ENCODE measurements at places on chromosomes 7 and 10.

GRCh38 chr10:100043796-100044195 is 34.0 kb upstream of the DNMBP start:
- DNase-seq = no peak

DNA sequence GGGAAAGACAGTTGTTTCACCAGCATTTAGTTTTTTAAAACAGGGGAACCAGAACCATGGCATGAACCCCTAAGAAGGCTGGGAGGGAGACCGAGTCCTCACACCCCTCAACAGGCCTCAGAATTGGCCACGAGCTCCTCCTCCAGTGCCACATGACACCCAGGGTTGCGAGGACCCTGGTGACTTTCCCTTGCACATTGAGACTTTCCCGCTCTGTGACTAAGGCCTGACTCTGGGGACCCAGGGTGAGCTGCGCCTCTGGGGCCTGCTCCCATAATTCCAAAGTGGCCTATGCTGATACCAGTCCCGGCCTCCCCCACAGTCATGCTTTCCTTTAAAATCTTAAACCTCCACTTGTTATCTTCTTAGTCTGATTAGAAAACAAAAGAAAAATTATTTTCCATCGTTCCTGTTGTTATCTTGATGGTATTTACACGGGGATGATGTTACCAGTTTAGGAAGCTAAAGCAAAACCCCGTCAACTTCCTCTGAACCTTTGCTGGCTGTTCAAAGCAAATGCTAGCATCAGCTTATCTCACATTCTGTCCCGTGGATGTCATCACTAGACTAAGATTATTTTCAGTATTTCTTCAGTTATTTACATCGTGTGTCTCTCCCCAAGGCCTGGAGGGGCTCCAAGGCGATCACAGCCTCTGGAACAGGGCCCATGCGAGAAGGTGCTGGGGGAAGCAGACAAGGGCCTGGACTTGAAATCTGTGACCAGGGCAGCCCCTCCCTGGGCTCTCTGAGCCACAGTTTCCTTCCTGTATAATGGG is 42.1 kb downstream of the FAM53B start:
- no peak for DNase-seq

DNA sequence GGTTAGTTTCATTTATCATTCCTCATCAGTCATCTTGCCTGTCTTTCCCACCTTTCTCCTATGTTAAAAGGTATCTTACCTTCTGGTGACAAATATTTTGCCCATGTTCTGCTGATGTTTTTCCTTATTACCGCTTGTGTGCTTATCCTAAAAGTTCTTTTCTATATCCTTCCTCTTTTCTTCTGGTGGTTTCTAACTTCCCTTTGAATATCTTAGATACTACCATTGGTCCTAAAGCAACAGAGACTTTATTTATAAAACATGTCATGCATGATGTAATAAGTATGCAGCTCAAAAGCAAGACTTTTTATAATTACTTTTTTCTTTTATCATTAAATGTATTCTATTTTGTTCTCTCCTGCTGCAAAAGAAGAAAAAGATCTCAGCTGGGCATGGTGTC is 24.8 kb downstream of the TBC1D12 start:
- DNase-seq = no peak

DNA sequence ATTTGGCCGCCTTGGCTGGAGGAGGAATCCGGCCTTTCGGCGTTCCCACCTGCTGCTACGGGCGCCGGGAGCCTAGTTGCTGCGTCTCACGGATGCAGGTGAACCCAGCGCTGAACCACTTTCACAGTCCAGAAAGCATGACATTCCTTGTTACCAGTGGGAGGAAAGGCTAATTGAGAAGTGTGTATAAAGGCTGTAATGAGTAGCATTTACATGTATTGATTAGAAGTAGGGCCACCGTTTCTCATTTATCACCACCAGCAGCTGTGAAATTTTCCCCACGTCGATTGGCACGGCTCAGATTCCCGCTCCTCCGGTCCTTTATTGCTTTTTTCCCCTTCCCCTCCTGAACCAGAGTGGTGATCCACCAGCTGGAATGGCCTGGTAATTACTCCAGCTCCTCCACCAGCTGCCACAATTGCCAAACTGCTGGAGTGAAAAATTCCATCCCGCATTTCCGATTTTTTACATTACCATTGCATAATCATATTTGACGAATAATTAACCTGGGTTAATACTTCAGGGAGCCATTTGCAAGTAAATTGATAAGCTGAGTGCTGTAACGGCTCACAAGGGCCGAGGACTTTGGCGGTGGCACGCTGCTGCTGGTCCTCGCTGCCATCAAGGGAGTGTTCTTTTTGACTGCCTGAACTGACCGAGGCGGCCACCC is 153.3 kb downstream of the POU6F2 start:
- DNase-seq = no peak

- DNase-seq = no peak
These were observed 347.3 kb downstream of the ARL4A start for GRCh38 chr7:13034693-13035092.

- DNase-seq = no peak
These were observed 108.9 kb upstream of the LYZL2 start for GRCh38 chr10:30738416-30738815.

GRCh38 chr7:101365956-101366355 is 3.3 kb downstream of the COL26A1 start:
- no peak for DNase-seq

GRCh38 chr7:81007051-81007450 is 88.2 kb upstream of the SEMA3C start:
- no peak for DNase-seq

GRCh38 chr7:83410989-83411591 is 237.8 kb downstream of the SEMA3E start:
- DNase-seq = no peak

GRCh38 chr7:82390936-82391335 is 52.6 kb downstream of the CACNA2D1 start:
- DNase-seq = no peak

- no peak for DNase-seq
These were observed 7.8 kb downstream of the NPS start for GRCh38 chr10:127556916-127557315.

GRCh38 chr10:34171957-34172527 is 643.1 kb downstream of the PARD3 start:
- no peak for DNase-seq

GRCh38 chr10:130553826-130554225 is 417.6 kb downstream of the GLRX3 start:
- no peak for DNase-seq

DNA sequence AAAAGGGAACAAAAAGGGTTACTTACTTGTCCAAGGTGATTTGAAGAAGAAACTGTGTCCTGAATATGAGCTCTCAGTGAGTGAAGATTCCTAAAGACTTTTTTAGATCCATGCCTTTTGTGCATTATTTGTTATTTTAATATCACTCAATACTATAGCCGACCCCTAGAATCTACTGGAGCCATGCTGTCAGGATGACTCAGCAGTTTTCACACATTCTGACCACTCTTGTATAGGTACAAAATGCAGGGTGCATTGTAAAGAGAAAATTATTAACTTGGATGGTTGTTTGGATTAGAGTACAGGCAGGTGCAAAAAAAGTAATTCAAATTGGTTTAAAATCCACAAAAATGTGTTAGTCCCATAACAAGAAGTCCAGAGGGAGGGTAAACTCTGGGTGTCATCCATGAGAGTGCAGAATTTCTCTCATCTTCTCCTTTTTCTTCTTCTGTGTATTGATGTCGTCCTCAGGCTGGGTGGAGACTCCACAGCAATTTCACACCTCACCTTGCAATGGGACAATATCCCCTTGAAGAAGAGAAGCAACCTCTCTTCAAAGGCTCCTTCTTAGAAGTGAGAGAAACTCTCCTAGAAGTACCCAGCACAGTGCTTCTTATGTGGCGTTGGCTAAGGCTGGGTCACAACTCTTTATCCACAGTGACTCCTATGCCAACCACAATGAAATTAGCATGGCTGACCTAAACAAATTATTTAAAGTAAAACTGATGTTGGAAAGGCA is 75.6 kb downstream of the AKR1C4 start:
- no peak for DNase-seq

GRCh38 chr7:138898802-138899201 is 82.4 kb downstream of the KIAA1549 start:
- no peak for DNase-seq

GRCh38 chr7:130921391-130922180 is 187.6 kb upstream of the KLF14 start:
- no peak for DNase-seq

DNA sequence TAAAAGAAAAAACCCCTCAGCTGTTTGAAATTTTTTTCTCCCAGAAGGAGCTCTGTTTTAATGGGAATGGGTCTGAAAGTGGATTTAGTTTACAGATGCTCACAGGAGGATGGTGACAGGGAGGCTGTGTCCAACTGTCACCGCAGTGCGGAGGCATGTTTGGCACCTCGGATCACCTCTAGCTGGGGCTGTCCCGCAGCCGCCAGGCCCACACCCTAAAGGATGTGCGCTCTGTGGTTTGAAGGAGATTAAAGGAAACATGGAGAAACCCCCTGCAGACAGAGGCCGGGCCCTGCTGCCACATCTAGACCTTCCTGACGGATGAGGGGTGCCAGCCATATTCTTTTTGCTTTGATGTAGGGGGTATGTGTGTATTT is 160.6 kb downstream of the DNAJB6 start:
- DNase-seq = no peak

DNA sequence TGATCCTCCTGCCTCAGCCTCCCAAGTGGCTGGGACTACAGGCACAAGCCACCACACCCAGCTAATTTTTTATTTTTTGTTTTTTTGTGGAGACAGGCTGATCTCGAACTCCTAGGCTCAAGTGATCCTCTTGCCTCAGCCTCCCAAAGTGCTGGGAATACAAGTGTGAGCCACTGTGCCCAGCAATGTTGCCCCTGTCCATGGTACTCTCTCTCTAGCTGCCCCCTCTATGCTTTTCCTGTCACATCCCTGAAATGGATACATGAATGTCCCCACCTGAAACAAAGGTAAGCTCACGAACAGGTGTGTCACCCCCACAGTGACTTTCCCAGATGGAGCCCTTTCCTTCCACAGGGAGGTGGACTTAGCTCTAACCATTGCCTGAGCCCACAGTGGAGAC is 141.1 kb upstream of the MGMT start:
- no peak for DNase-seq

- no peak for DNase-seq
These were observed 77.9 kb downstream of the GRB10 start for GRCh38 chr7:50704844-50705243.

GRCh38 chr7:21353388-21353780 is 74.5 kb upstream of the SP4 start:
- no peak for DNase-seq

GRCh38 chr10:1809139-1809741 is 71.9 kb upstream of the ADARB2 start:
- DNase-seq = no peak

- no peak for DNase-seq
These were observed 209.3 kb upstream of the KMT2E start for GRCh38 chr7:104804696-104805095.

DNA sequence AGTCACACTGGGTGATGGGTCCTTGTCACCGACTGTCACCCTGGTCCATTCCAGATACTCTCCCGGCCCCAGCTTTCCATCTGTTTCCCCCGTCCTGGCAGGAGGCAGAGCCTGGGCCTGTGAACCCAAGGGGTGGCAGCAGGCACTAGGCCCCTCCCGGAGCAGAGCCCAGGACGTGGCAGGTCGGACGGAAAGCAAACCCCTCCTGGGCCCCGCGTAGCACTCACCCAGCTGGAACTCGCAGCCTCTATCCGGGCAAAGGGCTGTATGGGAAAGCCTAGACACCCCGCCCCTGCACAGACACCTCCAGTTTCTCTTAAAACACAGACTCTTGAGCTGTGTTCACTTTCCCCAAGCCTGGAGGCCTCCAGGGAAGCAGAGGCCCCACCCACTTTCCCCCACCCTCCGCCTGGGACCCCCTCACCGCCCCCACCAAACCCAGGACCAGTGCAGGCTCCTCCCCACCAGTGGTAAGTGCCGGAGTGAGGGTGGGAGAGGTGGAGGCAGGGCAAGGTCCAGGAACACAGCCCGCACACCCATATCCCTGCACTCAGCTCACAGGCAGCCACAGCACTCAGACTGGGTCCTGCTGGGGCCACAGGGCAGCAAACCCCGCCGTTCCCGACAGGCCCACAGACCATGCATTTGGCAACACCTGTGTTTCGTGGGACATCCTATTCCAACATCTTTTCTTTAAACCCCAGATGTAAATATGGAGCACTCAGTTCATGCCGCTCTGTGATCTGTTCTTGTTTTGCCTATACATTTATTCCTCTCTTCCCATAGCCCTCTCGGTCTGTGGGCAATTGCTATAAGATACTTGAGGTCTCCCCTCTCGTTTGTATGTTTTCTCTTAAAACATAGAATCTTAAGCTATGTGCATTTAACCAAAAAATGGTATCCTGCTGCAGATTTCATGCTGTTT is 98.2 kb upstream of the PDGFA start:
- DNase-seq = no peak

GRCh38 chr10:87734987-87735827 is 75.5 kb downstream of the PAPSS2 start:
- no peak for DNase-seq

GRCh38 chr10:7412237-7412927 is 1.5 kb upstream of the SFMBT2 start:
- DNase-seq = no peak

GRCh38 chr7:141132671-141133070 is 58.8 kb downstream of the TMEM178B start:
- no peak for DNase-seq

DNA sequence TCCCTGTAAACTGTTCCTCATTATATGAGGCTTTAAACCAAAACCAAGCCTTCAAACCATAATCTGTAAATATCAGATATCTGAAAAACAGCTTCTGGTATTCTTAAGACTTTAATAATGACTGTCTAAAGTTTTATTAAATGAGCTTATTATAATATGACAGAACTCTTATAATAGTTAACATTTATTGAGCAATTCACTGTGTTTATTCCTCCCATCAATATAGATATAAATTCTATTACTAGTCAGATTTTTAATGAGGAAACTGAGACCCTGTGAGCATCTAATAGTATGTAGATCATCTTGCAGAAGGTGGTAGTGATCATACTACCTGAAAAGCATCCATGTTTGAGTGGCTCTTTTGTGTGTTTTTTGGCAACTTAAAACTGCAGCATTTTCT is 45.1 kb downstream of the KIF11 start:
- DNase-seq = no peak

GRCh38 chr10:99430451-99431189 is at the start of gene GOT1:
GOT1 (minus strand) TSS chr10:99430624; CDS start chr10:99430565, 59 bp downstream.
- DNase-seq = peak; percentile 91

DNA sequence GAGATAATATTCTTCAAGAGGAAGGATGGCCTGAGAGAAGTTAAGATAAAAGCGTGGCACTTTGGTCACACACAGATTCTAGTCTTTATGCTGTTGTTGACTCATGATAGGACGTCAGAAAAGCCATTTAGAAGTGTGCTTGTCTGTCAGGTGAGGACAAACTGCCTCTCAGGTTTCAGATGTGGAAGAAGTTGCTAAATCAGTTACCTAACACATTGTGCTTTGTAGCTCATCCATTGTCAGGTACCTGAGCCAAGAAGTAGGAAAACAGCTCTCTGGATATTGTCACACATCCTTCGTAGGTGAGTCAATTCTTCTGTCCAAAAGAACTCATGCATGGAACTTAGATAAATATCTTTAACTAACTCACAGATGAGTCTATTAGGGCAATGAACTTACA is 49.5 kb upstream of the PHYHIPL start:
- DNase-seq = no peak

All from stimulated activated CD4-positive, alpha-beta T cell treated with anti-CD3 and anti-CD28 coated beads, Interleukin-4, amount 100 ng/mL, for 48 hours (primary cell).